CD8-positive, alpha-beta memory T cell (primary cell): ENCODE measurements at places on chromosomes 16 and 17.

DNA sequence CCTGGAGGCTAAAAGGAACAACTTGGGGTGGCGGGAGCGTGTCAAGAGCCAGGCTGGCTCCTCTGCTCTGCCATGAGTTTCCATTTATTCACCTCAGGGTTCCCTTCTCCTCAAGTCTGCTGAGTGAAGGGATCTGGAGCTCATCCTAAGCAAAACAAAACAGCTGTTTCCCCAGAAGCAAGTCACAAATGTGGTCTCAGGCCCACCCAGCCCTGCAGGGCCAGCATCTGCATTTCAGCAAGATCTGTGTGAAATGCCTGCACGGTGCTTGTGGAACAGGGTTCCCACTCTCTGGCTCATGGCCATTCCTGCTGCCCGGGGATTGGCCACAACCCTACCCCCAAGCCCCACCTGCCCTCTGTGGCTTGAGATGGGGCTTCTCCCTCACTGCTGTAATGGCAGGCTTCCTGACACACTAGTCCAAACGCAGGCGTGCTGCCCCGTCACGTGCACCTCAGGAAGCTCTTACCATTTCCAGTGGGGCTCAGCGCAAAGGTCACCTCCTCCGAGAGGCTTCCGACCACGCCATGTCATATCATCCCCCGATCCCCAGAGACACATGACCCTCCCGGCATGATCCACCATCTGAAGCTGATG lies 2.3 kb downstream of the SLC38A8 start:
- DNase-seq: no peak

- no peak for DNase-seq
These were observed 42.7 kb downstream of the GNAO1 start for GRCh38 chr16:56233795-56234566.

- no peak for DNase-seq
These were observed 481.9 kb downstream of the SOX9 start for GRCh38 chr17:72602517-72603419.

DNA sequence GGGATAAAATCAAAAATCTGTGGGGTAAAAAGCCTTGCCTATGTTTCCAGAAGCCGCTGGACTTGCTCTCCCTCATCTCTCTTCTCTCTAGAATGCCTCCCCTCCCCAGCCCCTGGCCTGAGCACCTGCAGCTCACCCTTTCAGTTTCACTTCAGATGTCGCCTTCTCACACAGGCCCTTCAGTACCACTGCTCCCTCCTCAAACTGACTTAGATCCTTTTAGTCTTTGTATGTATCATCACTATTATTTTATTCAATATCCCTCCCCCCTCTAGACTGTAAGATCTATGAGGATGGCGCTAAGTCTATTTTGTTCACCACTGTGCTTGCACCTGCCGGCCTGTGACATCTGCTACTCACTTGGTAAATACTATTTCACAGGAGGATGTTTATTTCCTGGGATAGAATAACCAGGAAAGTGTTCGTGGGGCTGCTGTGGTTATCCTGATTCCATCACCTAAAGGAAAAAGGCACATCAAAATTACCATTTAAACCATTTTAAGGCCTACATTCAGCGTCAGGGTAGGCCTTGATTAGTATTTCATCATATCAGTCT lies 122.3 kb downstream of the MRTFB start:
- DNase-seq: no peak

DNA sequence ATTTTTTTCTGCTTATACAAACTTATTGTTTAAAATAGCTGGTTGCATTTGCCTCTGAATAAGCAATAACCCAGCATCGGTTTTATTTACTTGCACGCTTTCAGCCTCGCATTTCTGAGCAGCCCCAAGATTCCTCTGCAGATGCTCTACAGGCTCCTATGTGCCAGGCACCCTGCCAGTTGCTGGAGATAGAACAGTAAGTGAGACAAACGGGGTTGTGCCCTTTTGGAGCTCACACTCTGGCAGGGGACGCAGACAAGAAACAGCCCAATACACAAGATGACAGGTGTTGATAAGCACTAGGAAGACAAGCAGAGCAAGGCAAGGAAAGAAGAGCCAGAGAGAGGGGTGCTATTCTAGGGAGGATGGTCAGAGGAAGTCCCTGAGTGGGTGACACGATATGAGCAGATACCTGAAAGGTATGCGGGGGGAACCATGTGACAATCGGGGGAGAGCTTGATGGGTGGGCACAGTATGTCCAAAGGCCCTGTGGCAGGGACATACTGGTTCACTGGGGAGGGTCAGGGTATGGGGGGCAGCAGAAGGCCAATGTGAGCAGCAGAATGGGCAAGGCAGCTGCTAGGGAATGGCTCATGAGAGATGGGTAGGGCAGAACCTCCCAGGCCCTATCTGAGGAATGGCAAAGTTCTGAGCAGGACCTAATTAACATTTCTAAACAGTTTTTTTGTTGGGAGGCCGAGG lies 18.7 kb upstream of the ADORA2B start:
- no peak for DNase-seq

DNA sequence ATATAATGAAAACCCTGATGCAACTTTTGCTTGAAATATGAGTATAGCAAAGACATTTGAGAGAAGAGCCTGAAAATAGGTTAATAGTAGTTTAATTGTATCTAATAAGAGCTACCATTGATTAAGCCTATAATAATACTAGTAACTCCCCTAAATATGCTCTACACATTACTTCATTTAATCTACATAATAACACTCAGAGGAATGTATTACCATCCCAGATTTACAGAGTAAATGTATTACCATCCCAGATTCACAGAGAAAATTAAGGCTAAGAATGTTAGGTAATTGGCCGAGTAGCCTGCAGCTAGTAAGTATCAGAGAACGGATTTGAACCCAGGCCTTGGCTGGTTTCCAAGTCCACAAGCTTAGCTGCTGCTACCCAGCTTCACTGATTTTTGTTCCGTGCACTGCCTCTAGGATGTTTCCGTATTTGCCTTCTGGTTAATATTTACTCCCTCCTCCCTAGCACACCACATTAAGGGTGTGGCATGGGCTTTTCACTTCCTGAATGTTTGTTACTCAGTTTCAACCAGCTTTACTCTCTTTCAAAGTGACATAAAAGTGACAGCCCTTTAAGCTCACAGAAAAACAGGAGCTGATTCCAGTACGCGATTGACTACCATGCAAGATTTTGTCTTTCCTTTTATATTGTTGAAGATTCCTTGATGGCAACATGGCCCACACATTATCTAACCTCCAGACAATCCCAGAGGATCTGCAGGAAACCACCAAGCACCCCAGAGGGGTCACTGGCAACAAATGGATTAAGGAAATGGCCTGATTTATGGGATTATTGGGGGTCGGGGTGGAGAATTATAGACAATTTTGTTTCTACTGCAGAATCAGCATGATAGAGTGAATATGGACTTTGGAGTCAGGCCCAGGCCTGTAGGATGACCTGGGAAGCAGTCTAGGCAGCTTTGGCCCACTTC lies 26.7 kb upstream of the TOX3 start:
- DNase-seq: no peak

- DNase-seq: no peak
These were observed 196.7 kb downstream of the CYB561 start for GRCh38 chr17:63249256-63250004.

DNA sequence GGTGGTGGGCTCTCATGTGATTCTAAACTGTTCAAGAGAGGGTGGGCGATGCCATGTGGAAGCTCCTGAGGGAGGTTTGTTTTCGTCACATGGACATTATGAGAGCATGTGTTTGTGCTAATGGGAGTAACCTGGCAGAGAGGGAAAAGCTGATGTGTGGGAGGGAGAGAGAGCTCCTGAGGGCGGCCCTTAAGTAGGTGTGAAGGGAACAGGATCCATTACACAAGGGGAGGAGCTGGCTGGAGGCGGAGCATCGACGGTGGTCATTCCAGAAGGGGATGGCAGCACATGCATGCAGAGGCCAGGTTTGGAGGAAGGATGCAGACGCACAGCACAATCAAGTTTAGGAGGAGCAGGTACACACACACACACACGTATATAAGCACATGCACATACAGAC lies 197.5 kb downstream of the RPTOR start:
- DNase-seq: no peak

DNA sequence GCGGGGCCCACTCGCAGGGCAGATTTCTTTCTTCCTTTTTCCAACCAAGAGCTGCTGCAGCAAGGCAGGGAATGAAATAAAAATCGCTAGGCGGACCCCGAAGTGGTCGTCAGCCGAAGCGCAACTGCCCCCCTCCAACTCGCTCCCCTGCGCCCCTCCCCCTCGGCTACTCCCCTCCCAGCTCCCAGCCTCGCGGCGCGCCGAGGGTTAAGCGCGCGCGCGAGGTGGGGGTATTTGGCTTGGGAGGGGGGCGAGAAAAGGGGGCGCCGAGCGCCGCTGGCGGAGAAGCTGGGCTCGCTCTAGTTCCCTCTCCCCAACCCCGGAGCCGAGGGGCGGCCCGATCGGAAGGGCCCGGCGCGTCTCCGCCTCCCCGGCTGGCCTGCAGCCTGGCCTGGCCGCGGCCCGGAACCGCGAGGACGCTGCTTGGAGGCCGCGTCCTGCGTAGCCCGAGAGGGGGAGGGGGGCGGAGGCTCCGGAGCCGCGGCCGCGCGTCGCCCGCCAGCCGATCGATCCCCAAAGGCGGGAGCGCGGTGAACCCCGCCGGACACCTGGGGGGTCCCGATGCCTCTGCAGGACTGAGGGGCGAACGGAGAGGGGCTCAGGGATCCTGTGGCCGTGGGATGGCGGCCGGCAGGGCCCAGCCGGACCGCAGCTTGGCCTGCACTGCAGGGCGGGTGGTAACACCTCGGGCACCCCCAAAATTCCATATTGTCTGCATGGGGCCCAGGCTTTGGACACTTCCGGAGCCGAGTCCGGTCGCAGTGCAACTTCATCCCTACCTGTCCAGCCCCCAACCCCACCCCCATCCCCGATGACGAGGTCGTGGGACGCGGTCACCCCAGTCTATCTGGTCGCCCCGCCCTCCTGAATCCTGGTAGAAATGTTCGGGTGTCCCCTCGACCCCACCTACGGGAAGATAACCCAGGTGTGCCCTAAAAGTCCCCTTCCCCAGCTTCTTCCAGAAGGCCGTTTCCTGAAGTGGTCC lies 4.9 kb upstream of the CBX4 start:
- DNase-seq: no peak

DNA sequence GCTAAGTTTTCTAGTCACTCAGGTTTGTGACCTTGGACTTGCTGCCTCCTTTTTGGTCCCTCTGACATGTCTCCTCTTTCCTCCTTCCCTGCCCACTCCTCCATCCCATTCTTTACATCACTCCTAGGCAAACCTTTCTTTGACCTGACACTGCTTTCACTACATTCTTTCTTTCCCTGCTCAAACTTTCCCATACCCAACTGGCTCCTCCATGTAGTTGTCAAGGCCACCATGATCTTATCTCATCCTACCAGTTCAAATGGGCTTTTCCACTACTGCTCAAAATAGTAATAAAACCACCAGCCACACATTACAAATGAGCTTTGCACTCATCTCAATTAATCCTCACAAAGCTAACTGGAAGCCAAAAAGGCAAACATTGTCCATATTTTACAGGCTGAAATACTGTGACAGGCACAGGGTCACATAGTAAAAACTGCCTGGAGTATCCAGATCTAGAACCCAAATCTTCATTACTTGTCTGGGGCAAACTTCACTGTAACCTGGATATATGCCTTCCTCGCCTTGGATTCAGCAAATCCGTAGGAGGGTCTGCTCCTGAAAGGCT lies 14.4 kb downstream of the MRPS23 start:
- no peak for DNase-seq

DNA sequence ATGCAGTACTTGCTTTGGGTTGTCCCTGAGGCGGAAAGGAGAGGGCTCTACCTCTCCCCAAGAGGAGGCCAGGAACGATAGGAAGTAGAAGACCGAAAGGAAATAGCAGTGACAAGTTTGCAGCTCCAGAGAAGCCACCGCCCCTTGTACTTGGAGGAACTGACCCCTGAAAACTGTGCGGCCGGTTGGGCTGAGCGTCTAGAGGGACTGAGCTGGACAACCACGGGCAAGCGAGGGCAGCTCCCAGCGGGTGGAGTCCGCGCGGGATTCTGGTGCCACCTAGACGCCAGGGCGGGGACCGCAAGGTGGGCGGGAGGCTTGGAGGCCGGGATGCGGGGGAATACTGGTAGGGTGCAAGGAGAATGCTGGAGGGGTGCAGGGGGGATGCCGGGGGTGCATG lies 1.3 kb upstream of the SLC6A4 start:
- DNase-seq: no peak

DNA sequence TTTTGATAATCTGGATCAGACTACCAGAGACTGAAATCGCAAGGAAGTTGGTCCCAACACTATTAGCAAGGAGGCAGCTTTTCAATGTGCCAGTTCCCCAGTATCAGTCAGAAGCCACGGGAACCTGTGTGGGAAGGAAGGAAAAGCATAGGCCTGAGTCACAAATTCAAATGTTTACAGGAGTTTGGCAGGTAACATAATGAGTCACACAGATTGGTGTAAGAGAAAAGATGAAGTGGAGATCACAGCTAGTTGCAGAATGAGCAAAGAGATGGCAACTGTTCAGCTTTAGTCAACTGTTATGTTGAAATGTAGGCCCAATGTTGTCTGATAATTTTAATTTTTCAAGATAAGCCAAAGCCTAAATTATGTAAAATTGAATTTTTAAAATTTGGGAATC lies 28.1 kb upstream of the ITGA2B start:
- no peak for DNase-seq

- no peak for DNase-seq
These were observed 27.7 kb upstream of the KIFC3 start for GRCh38 chr16:57829969-57830360.

GRCh38 chr17:72622661-72623433 lies 469.6 kb downstream of the SLC39A11 start:
- no peak for DNase-seq

DNA sequence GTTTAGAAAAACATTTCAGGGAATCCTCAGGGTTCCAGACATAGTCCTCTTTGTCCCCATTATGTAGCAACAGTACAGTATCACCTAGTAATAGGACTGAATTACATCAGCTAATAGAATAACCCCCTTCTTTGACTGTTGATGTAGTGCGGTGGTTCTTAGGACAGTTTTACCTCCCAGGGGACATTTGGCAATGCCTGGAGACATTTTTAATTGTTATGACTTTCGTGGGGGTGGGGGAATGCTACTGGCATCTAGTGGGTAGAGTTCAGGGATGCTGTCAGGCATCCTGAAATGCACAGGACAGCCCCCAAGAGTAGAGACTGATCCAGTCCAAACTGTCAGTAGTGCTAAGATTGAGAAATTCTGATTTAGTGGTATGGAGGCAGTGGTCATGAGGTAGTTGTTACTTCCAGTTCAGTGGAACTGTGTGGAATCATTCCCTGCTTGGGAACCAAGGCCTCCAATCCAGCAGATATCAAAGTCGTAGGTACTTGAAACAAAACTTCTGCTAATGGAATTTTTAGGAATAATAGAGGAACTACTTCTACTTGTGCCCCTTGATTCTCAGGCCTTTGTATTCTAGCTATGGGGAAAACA lies 20.3 kb downstream of the NF1 start:
- DNase-seq: no peak
